Mesendoderm (in vitro differentiated cells): ENCODE measurements at places on chromosomes 1 and 21.

DNA sequence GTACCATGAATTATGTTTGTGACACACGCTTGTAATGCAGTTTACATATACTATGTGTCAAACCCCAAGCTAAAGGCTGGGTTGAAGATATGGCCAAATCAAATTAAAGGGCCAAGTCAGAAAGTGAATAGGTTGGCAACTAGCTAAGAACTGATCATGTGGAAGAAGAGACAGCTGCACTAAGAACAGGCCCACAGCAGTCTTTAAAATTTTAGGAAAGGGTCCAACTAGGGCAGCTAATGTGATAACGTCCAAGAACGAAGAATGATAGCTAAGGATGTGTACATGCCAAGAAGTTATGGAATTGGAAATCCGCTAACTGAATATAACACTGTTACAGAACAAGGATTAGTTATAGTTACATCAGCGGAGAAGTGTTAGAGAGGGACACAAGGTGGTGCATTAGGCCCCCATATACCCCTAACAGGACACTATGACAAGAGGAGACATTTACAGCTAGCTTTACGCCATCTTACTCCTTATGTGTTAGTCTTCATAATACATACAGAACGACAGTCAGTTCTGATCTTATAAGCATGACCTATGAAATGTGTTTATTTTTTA, 6.5 kb upstream of the RNF2 start:
- DNase-seq: no peak

- DNase-seq: no peak
These were observed 16.0 kb downstream of the HAO2 start for GRCh38 chr1:119384591-119384990.

DNA sequence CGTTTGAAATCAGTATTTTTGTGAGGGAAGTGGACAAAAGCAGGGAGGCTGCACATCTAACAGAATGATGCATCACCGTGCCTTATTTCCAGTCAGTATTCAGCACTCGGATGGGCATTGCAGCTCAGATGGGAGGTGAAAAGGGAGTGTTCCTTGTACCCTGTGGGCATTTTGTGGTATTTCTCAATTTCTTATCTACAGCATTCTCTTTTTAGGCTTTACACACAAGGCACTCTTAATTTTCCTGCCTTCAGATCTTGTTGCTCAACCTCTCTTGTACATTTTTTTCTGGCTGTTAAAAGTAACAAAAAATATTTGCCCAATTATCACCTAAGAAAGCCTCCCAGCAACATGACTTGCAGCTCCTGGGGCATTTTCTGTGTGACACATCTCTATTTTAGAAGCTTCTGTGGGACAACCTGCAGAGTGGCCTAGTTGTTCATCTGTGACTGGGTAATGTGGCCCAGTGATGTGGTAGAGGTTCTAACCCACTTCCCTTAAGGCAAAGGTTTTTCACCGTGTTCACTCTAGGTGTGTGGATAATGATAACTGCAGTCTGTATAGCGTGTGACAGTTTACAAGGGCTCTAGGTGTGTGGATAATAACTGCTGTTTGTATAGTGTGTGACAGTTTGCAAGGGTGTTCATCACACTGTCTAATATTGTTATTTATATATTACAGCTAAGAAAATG, 257.2 kb downstream of the PTGER3 start:
- no peak for DNase-seq

DNA sequence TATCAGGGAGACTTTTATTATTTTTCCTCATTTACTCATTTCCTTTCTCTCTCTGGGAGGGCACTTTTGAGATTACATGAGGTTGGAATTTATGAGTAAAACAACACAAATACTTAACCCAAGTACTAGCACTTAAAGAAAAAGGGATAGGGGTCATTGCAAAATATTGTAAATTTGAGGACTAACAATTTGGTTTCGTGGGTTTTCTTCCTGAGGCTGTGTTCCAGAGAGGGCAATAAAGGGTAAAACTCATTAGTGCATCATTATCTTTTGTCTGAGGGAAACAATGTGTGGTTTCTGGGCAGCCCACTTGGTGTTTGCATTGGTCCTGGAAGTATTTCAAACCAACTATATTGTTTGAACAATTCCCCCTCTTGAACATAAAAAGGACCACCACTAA, 96.5 kb downstream of the GREM2 start:
- DNase-seq: no peak

GRCh38 chr1:19582318-19582717, 61.8 kb upstream of the NBL1 start:
- peak; percentile 82 for DNase-seq

DNA sequence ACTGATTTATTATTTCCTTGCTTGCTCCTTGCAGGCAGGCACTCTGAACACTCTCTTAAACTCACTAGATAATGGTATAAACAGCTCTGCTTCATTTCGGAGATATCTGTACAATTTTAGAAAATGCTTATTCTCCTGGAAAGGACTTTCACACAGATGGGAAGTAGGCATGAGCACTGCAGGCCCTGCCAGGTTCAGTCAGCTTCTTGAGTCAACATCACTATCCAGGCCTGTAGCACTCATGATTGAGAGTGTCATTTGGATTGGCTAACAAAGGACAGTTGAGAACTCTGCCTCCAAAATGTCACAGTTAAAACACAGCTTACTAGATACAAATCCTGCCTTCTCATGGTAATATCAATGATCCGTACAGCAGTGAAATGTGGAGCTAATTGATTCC, 181.9 kb downstream of the CYYR1 start:
- no peak for DNase-seq
